Placental epithelial cell (primary cell): ENCODE measurements at places on chromosomes 7 and 10. TPM values are rescaled to one million over a fixed set of nuclear protein-coding genes. Genes with fewer than 3 reads are reported as not detected.

Gene PPP1R3C
- total RNA-seq = 1.1 and 2.0 TPM in 2 replicates

Gene MAGI2
- 9.4 and 9.5 TPM in 2 replicates for total RNA-seq

Gene INA
- 3.5 and 6.2 TPM in 2 replicates for total RNA-seq

Gene AKR1C4
- total RNA-seq = not detected in 2 replicates

Gene TRPV5
- total RNA-seq = under 0.01 TPM in 1 of 2 replicates, not detected in the other

Gene TLL2
- total RNA-seq = under 0.01 TPM in 1 of 2 replicates, not detected in the other

Gene FOXI2
- total RNA-seq = not detected in 2 replicates

Gene CYP2C8
- total RNA-seq = 0.39 TPM in 1 of 2 replicates, not detected in the other

Gene ANKMY2
- 20.2 and 25.9 TPM in 2 replicates for total RNA-seq

Gene MEOX2
- total RNA-seq = not detected in 2 replicates

Gene DGKI
- total RNA-seq = 4.3 and 5.2 TPM in 2 replicates

Gene ATG9B
- 6.5 and 20.0 TPM in 2 replicates for total RNA-seq

Gene CALML3
- not detected in 2 replicates for total RNA-seq

Gene ARHGAP12
- 29.0 and 40.4 TPM in 2 replicates for total RNA-seq

Gene PNLIPRP3
- not detected in 2 replicates for total RNA-seq

Gene LRMDA
- total RNA-seq = 2.0 and 3.9 TPM in 2 replicates
